ENCODE measurements at places on chromosomes 7 and 10. TPM values are rescaled to one million over a fixed set of nuclear protein-coding genes. Genes with fewer than 3 reads are reported as not detected.

TMEM176A gene
- total RNA-seq: 0.15 TPM

KCNMA1 gene
- 7.7 TPM for total RNA-seq

NUTM2E gene
- not detected for total RNA-seq

ARHGEF5 gene
- total RNA-seq: 6.7 TPM

CACNB2 gene
- 2.2 TPM for total RNA-seq

SEMA3E gene
- total RNA-seq: 0.45 TPM

EPO gene
- not detected for total RNA-seq

NUDT1 gene
- total RNA-seq: 88.9 TPM

STAG3 gene
- total RNA-seq: 0.84 TPM

CYP26C1 gene
- not detected for total RNA-seq

IGF2BP3 gene
- 38.2 TPM for total RNA-seq

CALHM3 gene
- total RNA-seq: not detected

HOXA6 gene
- 3.9 TPM for total RNA-seq

SPDYE2 gene
- total RNA-seq: not detected

ENTPD1 gene
- total RNA-seq: not detected

EVX1 gene
- total RNA-seq: not detected

H2BK1 gene
- total RNA-seq: not detected

SMKR1 gene
- not detected for total RNA-seq

CHST3 gene
- total RNA-seq: 15.2 TPM

CALCR gene
- total RNA-seq: not detected

GRID2IP gene
- total RNA-seq: 0.15 TPM

PRLHR gene
- total RNA-seq: not detected

ATOH7 gene
- total RNA-seq: not detected

MET gene
- 19.9 TPM for total RNA-seq

LIPM gene
- not detected for total RNA-seq

HTR5A gene
- total RNA-seq: not detected

MSMB gene
- total RNA-seq: not detected

CYP2C9 gene
- not detected for total RNA-seq

DMBT1 gene
- total RNA-seq: not detected

HOXA3 gene
- total RNA-seq: 2.9 TPM

HTRA1 gene
- 57.0 TPM for total RNA-seq

TAS2R5 gene
- total RNA-seq: not detected

ARMH3 gene
- total RNA-seq: 7.9 TPM

BLNK gene
- total RNA-seq: 0.50 TPM

UNCX gene
- total RNA-seq: not detected

POLR1F gene
- total RNA-seq: 16.1 TPM

FGF8 gene
- total RNA-seq: not detected

Measured in bronchus fibroblast of lung (primary cell).